ENCODE measurements at places on chromosomes 11 and 22.

- no peak for DNase-seq
Observed at GRCh38 chr11:34300926-34301295, 56.9 kb downstream of the ABTB2 start.

DNA sequence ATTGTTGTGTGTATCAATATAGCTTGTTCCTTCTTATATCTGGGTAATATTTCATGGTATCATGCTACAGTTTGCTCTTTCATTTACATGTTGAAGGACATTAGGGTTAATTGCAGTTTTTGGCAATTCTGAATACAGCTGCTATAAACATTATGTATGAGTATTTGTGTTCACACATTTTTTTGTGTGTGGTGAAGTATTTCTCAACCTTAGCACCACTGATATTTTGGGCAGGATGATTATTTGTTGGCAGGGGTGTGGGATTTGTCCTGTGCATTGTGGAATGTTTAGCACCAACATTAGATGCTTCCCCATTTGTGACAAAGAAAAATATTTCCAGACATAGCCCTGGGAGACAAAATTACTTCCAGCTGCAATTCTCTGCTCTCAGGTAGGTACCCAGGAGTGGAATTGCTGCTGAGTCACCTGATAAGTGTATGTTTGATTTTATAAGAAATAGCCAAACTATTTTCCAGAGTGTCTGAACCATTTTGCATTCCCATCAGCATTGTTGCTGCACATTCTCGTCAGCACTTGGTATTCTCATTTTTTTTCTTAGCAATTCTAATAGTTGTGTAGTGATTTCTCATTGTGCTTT lies 128.2 kb downstream of the SNX19 start:
- no peak for DNase-seq

- no peak for DNase-seq
Observed at GRCh38 chr11:2874963-2875362, 10.6 kb downstream of the CDKN1C start.

GRCh38 chr11:76314741-76315090 lies 66.2 kb downstream of the THAP12 start:
- DNase-seq: no peak

- no peak for DNase-seq
Observed at GRCh38 chr11:95697614-95698408, 91.8 kb downstream of the FAM76B start.

GRCh38 chr11:6206456-6207180 lies 1.3 kb downstream of the C11orf42 start:
- DNase-seq: no peak

DNA sequence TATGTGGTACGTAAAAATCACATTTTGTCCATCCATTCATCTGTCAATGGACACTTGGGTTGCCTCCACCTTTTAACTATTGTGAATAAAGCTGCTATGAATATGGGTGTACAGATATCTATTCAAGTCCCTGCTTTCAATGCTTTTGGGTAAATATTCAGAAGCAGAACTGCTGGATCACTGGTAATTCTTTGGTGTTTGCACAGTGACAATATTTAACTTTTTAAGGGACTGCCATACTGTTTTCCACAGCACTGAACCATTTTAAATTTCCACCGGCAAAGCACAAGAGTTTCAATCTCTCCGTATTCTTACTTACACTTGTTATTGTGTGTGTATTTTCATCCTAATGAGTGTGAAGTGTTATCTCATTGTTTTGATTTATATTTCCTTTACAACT lies 79.4 kb downstream of the RBFOX2 start:
- DNase-seq: no peak

- no peak for DNase-seq
Observed at GRCh38 chr22:43006753-43007152, 8.2 kb downstream of the PACSIN2 start.

GRCh38 chr11:95499516-95500135 lies 268.6 kb upstream of the SESN3 start:
- no peak for DNase-seq

DNA sequence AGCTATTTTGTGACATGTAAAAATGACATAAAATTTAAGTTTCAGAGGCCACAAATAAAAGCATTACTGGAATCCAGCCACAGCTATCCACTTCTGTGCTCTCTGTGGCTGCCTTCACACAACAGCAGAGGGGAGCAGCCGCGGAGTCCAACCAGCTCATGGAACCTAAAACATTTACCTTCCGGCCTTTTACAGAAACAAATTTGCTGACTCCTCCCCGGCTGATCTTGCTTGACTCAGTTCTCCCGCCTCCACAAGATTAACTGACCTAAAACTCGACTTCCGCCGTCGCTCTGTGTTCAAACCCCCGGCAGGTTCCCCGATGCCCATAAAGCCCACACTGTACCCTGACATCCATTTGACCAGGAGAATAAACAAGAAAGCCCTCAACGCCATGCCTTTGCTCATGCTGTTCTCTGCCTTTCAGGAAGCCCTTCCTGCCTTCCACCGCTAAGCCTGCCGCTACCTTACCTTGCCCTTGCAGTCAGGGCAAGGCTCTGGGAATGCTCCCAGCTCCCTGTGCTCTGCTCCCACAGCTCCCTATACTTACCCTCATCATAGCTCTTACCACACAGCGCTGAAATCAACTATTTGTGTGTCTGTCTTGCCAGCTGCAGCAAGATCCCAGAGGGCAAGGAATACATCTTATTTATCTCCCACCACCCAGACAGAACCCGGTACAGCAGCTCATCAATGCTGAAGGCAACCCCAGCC lies 35.4 kb downstream of the MICAL3 start:
- DNase-seq: no peak

DNA sequence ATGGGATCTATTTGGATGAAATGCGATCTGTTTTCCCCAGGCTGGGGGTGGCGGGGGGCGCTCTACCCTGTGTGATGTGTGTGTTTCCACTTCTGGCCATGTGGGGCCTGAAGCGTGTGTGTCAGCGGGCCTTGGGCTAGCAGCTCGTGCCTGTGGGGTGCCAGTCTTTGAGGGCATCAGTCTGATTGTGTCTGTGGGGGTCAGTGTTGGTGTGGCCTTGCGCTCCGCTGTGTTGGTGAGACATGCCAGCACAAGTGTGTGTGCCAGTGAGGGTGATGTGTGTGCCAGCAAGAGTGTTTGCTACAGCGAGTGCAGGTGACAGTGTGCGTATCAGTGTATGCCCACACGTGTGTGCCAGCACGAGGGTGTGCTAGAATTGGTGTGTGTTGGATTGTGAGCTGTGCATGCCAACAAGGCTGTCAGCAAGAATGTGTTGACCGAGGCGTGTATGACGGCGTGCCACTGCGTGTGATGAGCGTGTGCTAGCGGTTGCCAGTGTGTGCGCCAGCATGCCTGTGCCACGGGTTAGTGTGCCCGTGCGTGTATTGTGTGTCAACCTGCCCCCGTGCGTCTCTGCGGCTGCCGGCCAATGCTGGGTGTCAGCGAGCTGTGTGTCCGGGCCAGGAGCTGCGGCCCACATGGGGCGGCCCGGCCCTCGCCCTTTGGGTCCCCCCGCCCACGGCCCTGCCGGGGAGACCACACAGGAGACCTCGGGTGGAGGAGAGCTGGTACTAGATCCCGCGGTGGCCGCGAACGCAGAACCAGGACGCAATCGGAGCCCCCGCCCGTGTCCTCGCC lies 519 bp downstream of the ARRB1 start:
- DNase-seq: peak; percentile 46

DNA sequence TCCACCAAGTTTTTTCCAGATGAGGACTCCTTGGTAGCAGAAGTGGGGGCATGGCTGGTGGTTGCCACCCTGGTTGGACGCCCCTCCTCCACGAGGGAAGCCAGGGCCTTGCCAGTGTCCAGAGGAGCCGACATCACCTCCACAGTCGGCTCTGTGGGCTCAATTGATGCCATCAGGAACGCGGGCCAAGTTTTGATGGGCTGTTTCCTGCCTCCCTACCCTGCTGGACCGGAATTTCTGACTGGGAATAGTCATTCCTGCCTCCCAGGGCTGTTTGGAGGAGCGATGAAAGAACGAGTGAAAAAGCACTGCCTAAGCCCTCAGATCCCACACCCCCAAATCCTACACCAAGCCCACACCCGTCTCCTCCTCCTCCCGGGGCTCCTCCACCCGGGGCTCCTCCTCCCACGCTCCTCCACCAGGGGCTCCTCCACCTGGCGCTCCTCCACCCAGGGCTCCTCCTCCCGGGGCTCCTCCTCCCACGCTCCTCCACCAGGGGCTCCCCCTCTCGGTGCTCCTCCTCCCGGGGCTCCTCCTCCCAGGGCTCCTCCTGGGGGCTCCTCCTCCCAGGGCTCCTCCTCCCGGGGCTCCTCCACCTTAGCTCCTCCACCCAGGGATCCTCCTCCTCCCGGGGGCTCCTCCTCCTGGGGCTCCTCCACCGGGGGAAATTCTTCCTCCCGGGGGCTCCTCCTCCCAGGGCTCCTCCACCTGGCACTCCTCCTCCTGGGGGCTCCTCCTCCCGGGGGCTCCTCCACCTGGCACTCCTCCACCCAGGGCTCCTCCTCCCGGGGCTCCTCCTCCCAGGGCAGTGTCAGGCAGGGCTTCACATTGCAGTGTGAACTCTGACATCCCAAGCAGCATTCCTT lies 10.0 kb upstream of the PRR5 start:
- DNase-seq: no peak

- no peak for DNase-seq
Observed at GRCh38 chr11:17479284-17480214, 2.9 kb upstream of the ABCC8 start.

DNA sequence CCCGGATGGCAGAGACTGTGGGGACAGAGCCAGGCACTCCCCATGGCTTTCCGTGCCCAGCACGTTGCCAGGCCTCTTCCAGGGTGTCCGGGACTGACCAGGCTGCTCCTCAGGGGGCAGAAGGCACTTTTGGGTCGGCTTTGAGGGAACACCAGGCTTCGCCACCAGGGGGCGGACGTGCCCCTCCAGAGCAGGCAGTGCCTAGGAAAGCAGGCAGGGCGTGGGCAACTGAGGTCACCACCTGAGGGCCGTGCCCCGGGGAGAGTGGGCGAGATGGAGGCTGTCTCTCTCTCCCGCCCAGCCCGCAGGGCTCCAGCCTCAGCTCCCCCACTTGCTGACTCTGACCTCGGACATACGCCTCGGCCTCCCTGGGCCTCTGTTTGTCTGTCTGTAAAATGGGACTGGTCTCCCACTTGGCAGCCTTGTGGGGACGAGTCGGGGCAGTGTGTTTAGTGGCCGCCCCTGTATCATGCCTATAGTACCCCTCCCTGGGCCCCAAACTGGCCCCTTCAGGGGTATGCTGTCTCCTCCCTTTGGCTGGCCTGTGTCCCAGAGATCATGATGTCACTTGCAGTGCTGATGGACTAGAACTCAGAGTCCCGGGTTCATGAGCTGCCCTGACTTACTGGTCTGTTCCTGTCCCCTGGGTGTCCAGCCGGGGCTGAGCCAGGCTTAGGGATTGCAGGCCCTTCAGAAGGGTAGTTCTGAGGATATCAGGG lies 4.4 kb upstream of the PRR5 start:
- peak; percentile 90 for DNase-seq

GRCh38 chr11:71489311-71490043 lies 36.5 kb downstream of the NADSYN1 start:
- no peak for DNase-seq

DNA sequence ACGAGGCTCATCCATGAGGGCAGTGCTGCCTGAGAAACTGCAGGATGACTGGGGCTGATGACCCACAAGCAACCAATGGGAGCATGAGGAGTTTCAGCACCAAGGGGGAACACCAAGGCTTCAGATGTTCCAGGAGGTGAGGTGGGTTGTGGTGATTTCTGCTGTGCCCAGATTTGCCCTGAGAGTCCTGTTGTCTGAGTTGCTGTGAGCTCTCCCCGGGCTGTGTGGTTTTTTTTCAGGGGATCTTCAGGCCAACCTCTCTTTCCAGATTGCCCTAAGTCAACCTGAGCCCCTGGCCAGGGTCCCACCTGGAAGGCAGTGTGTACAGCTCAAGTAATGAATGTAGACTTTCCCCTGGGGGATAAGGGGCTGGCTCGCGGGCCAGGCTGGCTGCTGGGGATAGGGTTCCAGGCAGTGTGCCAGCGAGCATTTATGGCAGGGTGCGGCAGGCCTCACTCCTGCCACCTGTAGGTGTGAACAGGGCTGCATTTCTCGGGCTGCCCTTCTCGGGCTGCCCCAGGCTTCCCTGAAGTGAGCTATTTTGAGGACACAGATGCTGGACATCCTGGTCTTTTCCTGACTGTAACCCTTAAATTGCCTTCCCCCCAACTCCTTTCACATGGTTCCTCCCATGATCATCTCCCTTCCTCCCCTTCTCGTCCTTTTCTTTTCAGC lies 9.8 kb downstream of the SLC22A6 start:
- DNase-seq: no peak

DNA sequence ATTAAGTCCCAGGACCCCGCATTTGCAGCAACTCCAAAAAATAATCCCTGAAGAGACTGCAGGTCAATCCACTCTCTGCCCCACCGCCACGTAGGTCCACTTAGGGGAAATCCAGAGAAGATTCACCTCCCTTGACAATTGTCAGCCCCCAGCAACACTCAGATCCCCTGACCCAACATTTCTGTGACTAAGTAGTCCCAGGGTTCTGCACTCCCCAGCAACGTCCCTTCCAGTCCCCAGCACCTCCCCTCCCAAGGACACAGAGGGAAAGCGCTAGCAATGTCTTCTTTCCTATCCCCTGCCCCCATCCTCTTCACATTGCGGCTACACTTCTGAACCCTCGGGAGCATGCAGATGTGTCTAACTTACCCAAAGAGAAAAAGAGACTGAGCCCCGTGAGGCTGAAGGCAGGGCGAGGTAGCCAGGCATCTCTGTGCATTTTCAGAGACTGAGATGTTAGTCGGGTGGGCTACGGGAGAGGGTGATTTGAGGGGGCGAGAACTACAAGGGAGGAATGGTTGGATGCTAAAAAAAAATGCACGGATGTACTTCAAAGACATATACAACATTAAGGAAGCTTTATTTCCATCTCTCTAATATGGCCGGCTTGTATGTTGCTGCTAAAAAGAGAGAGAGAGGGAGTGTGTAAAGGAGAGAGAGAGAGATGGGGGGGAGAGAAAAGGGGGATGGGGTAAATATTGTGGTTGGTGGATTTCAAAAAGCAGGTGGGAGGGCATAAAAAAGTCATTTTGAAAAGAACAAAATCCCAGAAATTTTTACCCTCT lies at the start of gene SCN2B:
Gene SCN2B, minus strand, starts transcription at position 647 of the 785 bp plus-strand sequence. Its CDS starts 208 bp downstream, at position 439.
- DNase-seq: no peak

DNA sequence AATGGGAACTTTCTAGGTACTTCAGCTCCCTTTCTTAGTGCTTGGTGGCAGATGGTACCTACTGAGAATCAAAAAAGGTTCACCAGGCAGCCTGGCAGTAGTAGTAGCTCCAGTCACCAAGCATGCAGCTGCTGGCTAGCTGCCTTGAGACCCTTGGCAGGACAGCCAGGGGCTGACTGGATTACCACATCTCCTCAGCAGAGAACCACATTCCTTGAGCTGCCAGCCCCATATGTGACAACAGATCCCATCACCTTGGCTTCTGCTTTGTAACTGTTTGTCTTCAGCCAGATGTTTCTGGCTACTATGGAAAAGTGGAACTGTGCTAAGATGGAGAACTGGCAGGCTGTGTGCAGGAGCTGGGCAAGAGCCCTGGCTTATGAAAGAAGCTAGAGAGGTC lies 39.6 kb upstream of the CHRM4 start:
- DNase-seq: no peak

DNA sequence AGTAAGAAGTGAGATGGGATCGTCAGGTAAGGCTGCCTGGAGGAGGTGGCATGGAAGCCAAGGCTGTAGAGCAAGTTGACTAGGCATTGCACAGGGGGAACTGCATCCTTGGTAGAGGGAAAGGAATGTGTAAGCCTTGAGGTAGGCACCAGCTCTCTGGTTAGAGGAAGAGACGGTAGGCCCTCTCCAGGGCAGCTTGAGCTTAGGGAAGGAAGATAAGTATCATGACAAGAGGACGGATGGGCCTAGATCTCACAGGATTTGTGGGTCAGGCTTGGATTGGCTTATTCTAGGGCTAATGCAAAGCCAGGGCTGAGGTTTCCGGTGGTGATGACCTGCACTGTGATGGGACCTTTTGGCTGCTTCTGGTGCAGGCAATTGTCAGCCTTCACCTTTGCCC lies 1035.8 kb downstream of the TBC1D22A start:
- no peak for DNase-seq

All from activated CD8-positive, alpha-beta memory T cell treated with anti-CD3 and anti-CD28 coated beads, Interleukin-2, amount 50 U/mL, for 4 hours (primary cell).